Fibroblast of skin of abdomen (primary cell): ENCODE measurements at places on chromosomes 2 and 18.
A peak's percentile ranks its signal among the peaks of the same experiment; 100 is the strongest.

DNA sequence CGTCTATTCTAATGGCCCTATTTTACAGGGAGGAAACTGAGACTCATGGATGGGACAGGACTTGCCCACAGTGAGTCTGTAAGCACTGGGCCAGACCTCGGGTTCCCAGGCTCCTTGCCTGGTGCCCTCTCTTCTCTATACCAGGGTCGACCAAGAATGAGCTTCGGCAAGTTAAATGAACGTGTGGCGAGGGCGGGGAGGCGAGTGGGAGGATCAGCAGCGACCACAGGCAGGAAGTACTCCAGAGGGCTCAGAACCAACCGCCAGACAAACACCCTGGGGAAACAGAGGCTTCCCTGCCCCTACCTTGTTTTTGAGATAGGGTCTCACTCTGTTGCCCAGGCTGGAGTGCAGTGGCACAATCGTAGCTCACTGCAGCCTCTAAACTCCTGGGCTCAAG lies 177.7 kb upstream of the SMAD2 start:
- DNase-seq, result no peak

DNA sequence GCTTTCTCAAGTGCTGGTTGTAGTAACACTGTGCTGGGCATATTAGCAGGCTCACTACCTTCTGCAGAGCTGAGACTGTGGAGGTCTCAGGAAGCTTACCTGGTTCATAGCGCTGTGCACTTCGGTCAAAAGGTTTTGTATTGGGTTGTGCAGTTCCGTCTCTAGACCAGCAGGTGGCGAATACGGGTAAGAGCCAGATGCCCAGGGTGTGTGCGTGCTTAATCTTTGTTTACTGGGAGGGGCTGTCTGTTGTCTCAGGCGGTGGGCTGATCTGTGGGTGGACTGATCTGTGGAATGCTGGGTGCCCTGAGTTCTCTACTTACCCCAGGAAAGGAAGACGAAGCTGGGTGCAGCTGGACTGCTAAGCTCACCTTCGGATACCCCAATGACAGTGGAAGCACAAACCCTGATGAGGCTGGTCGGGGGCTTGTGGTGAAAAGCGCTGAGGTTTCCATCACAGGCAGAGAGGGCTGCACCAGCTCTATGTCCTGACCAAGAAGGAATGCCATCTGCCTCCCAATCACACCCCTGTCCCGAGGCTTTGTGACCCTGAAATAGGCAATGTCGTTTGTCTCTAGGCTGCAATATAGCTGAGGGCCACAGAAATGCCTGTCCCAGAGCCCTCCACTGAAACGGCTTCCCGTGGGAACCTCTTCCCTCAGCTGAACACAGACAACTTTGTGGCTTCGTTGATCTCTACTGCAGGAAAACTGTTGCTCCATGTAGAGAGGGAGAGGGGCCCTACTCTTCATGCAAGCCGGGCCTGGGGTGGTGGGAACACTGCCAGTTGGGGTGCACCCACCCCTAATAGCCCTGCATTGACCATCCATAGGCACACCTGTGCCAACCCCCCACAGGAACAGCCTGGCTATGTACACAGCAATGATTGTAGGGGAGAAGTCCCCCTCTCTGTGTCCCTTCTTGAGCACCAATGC lies 45.9 kb upstream of the FAM117B start:
- peak; percentile 65 for DNase-seq

DNA sequence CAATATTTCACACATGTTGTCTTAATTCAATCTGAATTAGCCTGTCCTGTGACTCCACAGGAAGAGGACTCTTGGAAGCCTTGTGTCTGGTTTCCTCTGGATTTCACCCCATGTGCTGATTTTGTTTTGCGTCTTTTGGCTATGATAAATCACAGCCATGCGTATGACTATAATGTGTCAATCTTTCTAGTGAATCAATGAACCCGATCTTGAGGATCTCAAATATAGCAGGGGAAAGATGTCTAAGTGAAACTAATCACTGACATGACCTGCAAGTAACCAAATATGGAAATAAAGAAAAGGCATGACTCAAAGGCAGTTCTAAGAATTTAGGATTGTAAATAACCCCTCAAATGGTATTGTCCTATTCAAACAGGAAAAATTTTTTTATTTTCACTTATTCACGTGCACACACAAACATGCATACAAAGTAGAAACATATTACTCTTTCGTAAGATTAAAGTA lies 8.2 kb downstream of the WDFY1 start:
- peak; percentile 40 for DNase-seq

DNA sequence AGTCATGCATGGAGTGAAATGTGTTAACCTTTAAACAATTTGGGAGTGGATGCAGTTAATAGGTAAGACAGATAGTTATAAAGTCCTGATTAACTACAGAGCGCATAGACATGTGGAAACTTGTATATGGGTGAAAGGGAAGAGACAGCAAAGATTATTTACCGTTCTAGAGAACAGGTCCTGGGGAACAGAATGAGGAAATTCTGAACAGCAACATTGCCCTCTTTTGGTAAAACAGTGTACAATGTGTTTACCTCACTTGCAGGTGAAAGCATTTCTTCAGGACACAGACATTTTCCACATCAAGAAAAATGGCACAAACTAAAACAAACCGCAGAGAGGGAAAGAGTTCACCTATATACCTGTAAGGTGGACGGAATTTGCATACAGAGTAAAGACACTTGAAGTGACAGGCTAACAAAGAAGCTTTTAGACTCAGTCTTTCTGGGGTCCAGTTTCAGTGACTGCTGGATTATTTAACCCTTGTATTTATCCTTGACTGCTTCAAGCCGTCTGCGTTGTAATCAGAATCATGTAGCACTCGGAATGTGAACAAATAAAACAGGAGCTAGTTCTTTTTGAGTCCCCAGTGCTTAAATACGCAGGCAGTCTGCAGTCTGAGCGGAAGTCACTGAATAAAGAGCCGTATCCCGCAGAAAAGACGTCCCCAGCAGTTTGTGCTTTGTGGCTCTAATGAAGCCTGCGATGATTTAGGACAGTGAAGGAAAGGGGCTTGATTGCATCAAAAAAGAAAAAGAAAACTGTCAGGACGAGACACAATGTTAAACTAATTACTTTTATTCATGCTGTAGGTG lies 364.8 kb upstream of the GALNT5 start:
- DNase-seq, result peak; percentile 42

DNA sequence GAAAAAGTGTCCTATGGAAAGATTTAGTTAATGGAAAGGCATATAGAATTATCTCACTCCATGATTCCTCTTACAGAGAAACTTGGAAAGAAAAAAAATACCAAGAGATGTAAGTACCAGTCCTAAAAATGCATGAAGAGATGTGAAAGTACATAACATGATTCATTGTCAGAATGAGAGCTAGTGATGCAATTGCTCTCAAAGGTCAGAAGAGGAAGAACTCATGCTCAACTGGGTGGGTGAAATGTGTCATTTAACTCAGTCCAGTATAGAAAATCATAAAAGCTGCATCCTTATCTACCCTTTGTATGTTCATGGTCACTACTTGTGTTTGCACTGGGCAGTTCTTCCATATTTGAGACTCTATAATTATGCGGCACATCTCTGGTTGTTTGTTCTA lies 300.0 kb upstream of the PIK3C3 start:
- no peak for DNase-seq

DNA sequence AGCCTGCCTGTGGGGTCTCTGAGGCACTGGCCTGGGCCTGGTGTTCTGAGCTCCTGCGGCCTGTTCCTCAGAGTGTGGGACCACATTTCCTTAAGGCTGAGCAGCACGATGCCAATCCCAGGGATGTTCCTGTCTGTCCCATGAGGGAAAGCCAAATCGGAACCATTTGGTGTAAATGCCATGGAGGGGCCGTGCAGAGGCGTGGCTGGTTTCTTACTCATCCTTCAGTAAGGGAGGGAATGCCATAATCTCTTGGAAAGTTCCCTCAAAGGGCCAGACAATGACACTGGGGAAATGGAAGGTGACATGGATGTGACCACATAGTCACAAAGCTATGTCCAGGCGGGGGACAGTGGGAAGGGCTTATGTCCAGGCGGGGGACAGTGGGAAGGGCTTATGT lies 14.4 kb upstream of the PTMA start:
- peak; percentile 16 for DNase-seq

GRCh38 chr2:146123256-146123655 lies 1603.3 kb upstream of the ZEB2 start:
- no peak for DNase-seq

- DNase-seq, result peak; percentile 12
Observed at GRCh38 chr18:29874519-29875098, 1167.9 kb downstream of the DSC3 start.

- no peak for DNase-seq
Observed at GRCh38 chr18:59159265-59159664, 19.6 kb downstream of the SEC11C start.

DNA sequence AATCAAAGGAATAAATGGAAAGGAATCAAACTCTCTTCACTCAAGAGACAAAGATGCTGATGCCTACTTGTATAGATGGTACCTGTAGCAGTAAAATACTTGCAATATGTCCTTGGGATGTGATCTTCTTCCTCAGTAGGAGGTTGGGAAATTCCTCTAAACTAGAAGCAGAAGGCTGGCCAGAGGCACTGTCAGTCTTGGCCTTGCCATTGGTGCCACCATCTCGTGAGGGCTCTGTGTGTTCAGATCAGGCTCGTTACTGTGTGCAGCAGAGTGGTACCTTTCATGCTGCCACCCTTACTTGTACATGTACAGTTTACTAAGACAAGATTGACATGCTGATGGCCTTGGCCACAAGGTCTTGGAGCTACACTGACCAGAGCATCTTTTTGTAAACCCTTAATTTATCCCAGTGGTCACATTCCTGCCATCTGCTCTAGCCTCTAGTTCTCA lies 169.0 kb downstream of the MYCN start:
- DNase-seq, result no peak

GRCh38 chr2:102206666-102207341 lies 20.0 kb downstream of the IL1RL2 start:
- no peak for DNase-seq

DNA sequence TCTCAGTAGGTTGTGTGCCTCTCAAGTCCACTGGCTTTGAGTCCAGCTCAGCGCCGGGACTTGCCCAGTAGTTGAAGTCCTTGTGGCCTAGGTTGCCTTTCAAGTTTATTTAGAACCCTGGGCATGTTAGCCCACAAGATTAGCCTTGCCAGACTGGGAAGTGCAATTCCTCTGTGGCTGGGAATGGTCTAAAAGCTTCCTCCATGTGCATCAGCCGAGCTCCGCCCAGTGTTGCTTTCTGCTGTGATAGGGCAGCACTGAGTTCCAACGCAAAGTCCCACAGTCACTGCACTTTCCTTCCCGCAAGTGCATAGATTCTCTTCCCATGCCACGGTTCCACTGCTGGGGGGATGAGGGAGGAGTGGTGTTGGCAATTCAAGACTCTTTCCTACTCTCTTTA lies 308.9 kb upstream of the THUMPD2 start:
- no peak for DNase-seq

DNA sequence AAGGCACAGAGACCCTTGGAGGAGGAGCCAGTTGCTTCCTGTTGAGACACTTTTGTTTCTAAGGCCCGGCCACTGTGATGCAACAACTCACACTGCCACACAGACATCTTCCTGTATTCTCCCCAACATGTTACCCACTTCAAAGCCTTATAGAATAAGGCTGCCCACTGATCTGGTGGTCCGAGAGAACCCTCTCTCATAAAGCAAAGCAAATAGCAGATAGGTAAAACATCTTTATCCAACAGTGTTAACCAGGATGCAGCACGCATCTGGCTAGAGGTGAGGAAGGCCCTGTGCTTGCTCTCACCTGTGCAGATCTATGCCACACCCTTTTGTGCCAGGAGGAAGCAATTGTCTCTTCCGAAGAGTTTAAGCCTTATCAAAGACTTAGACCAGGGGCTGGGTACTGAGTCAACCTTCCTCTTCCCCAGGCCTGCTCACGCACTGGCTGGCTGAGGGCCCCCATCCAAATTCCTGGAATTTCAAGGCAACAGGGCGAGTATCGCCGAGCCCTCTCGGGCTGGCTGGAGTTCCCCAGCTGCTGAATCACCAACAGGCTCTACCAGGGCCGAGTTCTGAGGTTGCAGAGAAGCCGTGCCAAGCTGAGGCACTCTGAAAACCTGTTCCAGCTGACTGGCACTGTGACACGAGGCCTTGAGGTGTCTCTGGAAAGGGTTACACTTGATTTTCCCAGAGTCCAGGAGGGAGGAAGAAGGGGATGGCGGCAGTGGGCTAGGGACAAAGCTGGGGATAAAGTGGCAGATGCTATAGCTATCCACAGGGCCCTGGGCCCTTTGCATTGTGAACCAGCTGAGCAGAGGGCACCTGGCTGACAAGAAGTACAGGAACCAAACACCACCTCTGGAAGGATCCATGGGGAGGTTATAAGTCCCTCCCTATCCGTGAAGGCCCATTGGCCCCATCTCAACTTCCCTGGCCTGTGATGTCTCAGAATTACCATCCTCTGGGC lies 29.3 kb downstream of the TGFA start:
- peak; percentile 75 for DNase-seq

DNA sequence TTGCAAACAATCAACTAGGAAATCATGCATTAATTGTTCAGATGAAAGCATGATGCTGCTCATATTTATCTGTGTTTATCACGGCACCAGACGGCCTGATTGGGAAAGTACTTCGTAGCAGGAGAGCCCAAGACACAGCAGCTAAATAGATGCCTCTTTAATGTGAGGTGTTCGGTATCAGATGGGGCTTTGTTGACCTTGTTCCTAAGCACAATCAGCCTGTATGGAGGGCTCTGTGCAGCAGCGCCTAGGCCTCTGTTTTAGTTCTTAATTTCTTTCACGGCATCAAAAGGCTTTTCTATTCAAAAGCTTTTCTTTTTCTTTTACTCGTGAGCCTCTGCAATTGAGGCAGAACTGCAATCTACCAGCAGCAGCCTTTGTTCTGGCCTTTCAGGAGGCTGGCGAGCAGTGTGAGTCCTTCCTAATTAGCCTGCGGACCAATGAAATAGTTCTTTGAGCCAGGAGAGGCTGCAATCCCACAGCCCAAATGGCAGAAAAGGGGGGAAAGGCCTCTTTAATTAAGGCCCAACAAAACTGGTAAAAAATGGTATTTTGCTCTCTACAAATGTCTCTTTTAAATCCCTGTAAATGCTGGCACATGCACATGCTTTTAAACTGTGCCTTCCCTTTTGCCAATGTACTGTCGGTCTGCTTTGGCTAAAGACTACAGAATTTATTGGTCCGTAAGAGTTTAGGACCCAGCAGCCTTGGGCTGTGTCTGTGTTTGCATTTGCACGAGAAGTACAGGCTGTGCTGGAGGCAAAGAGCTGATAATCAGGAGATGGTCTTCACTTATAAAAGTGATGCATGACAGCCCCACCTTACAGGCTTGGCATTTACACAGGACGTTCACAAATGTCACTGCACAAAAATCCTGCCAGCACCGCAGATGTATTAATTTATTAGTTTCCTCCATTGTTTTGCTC lies 159.6 kb downstream of the RND3 start:
- no peak for DNase-seq

DNA sequence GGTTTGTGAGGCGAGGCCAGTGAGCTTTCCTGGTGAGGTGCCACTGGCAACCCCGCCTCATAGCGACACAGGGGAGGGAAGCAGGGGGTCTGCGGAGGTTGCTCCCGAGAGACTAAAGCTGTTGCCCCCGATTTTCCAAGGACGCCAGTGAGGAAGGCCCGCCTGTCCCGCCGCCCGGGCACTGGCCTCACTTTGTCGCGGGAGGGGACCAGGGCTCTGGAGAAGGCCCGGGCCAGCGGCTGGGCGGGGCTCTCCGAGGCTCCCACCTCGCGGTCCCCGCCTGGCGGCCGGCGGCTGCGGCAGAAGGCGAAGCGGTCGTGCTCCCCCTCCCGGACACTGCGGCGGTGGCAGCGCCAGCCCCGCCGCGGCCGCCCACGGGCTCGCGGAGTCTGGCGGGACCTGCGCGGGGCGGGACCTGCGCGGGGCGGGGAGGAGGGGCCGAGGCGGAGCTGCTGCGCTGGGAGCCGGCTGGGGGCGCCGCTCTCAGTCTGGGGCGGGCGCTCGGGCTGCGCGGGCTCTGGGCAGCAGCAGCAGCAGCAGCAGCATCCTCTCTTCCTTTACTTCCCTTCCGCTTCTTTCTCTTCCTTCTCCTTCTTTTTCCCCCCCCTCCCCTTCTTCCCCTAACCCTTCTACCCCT lies at the start of gene MAP2:
TSS of gene MAP2 (plus strand) at position 486 of the 637 bp plus-strand sequence. CDS start 229,124 bp downstream, outside the sequence.
- DNase-seq, result peak; percentile 80
